KG1 (cell line): ENCODE measurements at places on chromosomes 12 and 14.

GRCh38 chr14:90276646-90277367 is 20.5 kb downstream of the PSMC1 start:
- DNase-seq: no peak

DNA sequence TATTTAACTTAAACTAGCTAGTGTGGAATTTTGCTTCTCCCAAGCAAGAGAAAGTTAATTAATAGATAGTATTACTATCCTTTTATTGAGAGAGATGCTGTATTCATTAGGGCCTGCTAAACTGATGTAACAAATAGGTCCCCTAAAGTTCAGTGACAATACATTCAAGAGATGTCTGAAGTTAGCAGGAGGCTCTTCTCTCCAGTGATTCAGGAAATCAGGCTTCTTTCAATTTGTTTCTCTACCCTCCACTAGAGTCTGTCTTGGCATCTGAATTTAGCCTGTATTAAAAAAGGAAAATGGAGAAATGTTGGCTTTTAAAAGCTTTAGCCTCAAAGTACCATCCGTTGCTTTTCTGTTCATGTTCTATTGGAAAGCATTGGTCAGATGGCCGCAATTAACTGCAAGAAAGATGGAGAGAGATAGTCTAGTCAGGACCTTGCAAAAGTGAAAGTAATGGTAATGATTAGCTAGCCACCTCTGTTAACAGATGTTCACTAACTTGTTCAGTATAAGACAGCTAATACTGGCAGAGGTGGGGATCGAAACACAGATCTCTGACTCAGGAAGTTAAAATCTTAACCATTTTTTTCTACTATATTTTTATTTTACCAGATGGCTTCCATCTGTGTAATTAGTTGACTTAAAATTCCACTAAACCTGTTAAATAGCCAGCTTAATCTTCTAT is 786.8 kb downstream of the TMTC2 start:
- DNase-seq: no peak

GRCh38 chr12:121376754-121377697 is 22.9 kb upstream of the RNF34 start:
- DNase-seq: no peak

DNA sequence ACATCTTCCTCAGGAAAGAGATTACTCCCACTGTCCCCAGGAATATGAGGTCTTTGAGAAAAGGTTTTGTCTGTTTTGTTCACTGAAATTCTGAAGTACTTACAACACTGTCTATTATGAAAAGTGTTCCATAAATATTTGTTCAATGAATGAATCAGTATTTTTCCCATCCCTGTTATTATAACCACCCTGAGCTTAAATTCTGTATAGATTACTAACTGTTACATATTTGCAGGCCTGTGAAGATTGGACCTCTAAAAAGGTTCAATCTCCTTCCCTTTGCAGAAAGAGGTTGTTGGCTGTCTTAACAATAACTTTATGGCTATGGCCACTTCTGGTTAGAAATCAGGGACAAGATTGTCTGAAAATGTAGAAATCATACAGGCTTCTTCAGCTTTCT is 174.5 kb upstream of the NPAS3 start:
- no peak for DNase-seq

GRCh38 chr12:82517027-82517426 is 158.7 kb downstream of the METTL25 start:
- no peak for DNase-seq

DNA sequence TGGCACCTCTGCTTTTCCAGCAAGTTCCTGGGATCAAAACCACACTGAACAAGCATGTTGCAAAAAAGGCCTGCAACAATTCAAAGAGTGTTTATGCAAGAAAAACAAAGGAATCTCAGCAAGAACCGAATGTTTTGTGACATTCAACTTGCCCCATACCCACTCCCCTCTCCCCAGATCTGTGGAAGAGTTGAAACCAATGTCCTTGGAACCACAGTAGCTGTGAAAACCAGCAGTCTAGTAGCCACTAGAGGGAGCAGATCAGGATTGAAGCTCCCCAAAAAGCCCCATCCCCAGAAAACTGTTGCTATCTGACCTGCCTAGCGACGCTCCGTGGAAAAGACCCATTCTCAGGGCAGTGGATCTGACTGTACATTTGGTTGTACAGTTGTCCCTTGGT is 27.1 kb downstream of the PRKAB1 start:
- no peak for DNase-seq

- no peak for DNase-seq
Observed at GRCh38 chr12:44380861-44381260, 495.3 kb downstream of the NELL2 start.
